ENCODE measurements at places on chromosomes 1 and 21. TPM values are rescaled to one million over a fixed set of nuclear protein-coding genes. Genes with fewer than 3 reads are reported as not detected.

GRCh38 chr1:186183970-186184628 is 191.0 kb downstream of the TPR start:
- peak; percentile 58 for DNase-seq

GRCh38 chr1:54312796-54313316 is 93.3 kb downstream of the SSBP3 start:
- peak; percentile 83 for DNase-seq

GRCh38 chr1:78760858-78761257 is 111.2 kb downstream of the IFI44 start:
- peak; percentile 25 for DNase-seq

DNA sequence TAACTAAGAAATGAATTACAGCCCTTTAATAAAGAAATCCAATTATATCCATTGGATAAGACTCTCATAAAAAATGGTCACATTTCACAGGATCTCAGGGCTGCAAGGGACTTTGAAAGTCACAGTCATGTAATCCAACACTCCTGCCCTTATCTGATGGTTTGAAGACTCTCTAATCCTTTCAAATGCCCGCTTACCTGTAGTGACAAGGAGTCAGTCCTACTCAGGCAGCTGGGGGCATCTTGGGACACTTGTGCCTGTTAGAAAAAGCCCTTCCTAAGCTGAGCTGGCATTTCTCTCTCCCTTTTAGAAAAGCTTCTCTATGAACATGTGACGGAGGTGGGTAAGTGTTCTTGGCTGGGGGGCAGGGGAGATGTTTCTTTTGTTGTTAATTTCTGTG is 11.0 kb upstream of the ZNF691 start:
- no peak for DNase-seq

DNA sequence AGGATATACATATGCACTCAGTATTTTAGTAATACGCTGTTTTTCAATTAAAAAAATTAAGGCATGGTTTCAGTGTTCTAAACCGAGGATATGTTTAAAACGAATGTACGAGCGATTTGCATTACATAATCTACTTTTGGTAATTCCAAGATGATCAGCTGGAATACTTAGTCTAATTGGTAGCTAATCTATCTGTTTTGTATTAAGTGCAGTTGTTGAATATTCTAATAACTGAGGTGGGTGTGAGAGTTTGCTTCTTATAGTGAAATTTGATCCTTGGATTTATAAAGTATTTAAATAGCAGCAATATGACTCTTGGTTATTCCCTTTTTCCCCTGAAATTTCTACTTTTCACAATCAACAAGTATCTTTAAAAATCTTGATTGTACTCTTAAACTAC is 1.3 kb downstream of the RNF2 start:
- DNase-seq, result no peak

DNA sequence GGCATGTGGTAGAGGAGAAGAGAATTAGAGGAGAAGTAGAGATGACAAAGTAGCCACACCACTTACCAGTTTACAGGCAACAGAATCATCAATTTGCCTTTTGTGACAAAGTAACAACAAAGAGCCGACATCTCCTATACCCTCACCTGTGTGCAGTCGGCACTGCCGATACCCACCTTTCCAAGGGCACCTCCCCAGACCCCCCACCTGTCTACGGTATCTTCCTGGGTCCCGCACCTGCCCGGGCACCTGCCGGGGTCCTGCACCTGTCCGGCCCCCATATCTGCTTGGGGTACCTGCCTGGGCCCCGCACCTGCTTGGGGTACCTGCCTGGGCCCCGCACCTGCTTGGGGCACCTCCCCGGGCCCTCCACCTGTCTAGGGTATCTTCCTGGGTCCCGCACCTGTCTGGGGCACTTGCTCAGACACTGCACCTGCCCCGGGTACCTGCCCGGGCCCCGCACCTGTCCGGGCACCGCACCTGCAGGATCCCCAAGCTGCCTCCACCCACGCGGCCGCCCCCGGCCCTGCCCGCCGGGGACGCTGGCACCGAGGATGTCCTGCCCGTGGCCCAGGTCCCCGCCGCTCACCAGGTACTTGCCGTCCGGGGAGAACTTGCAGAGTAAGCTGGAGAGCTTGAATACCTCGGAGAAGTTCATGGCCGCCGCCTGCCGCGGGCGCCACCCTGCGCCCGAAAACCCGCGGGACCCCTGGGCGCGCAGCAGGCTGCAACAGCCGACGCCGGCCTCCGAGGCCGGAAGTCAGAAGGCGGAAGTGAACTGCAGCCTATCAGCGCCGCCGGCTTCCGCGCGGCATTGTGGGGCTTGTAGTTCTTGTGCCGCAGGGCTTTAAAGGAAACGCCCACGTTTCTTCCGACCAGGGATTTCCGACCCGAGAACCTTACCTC is at the start of gene WRAP73:
WRAP73 (minus strand) TSS at position 762 of the 906 bp plus-strand sequence; CDS start at position 658, 104 bp downstream.
- peak; percentile 90 for DNase-seq

DNA sequence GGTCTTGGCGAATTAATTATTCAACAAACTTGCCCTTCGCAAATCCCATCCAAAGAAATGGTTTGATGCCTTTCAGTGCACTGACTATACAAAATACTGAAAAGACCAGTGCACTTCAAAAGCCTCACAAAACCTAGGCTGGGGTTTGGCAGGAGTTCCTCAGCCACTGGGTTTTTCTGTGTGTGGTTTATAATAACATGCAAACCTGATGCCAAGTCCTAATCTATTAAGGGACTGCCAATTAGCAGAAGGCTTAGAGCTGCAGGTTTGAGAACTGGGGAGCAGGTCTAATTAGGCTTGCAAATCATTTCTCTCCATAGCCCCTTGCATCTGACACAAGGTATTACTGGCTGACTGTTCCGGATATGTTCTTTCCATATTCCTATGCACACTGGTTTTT is 27.7 kb downstream of the PLPP3 start:
- no peak for DNase-seq

GRCh38 chr1:203628201-203629015 is 1.8 kb downstream of the ATP2B4 start:
- DNase-seq, result peak; percentile 71

DNA sequence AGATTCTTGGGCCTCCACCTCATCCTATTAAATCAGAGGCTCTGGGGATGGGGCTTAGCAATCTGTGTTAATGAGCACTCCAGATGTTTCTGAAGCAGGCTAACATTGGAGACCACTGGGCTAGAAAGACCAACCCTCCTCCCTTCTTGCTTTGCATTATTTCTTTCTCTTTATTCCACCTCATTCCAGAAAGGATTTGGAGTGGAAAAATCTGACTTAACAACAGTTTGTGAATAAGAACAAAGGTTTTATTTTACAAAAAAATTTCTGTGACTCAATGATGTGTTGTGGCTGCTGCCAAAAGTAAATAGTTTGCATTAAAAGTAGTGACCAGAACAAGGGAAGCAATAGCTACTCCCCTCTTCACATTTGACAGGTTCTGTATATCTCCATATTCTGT is 79.4 kb downstream of the TGFB2 start:
- DNase-seq, result peak; percentile 22

DNA sequence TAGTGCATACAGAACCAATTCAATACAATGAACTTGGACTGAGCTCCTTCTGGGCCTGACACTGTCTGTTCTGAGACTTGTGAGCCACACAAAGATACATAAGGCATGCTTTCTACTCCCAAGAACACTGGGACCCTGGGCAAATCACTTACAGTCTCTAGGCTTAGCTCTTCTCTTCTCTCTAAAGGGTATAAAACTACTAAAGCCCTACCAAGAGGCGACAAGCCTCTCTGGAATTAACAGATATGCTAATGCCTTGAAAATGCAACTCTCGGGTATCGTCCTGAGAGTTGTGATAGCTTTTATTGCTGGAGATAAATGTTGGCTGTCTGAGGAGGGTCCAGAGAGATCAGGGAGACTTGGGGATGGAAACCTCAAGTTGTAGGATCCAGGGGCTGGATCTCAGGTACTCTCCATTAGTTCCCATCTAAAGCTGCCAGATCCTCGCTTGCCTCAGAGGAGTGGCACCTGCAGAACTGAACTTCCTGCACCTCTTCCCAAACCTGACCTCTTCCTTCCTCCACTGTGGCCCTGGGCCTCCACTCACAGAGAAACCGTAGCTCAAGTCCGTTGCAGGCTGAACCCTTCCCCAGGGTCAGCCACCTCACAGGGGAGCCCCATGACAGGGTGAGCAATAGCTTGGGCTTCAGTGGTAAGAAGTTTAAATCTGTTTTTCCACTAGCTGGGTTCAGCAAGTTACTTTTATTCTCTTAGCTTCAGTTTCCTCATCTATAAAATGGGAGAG is 11.5 kb upstream of the CFAP45 start:
- no peak for DNase-seq

DNA sequence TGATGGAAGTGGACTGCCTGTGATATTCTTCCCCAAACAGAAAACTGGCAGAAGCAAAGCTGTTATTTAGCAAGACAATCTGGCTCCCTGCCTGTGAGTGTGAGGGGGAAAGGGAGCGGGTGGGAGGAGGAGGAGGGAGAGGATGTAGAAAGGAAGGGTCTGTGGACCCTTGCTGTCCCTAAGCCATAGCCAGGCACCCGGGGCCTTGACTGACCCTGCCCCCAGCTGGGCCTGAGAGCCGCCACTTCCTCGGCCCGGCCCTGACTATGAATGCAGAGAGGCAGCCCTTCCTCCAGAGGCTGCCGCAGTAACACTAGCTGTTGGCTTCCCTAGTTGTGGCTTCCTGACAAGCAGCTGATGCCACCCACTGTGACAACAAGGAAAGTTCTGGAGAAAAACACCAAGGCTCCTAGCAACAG is 13.9 kb downstream of the PLA2G2F start:
- no peak for DNase-seq

DNA sequence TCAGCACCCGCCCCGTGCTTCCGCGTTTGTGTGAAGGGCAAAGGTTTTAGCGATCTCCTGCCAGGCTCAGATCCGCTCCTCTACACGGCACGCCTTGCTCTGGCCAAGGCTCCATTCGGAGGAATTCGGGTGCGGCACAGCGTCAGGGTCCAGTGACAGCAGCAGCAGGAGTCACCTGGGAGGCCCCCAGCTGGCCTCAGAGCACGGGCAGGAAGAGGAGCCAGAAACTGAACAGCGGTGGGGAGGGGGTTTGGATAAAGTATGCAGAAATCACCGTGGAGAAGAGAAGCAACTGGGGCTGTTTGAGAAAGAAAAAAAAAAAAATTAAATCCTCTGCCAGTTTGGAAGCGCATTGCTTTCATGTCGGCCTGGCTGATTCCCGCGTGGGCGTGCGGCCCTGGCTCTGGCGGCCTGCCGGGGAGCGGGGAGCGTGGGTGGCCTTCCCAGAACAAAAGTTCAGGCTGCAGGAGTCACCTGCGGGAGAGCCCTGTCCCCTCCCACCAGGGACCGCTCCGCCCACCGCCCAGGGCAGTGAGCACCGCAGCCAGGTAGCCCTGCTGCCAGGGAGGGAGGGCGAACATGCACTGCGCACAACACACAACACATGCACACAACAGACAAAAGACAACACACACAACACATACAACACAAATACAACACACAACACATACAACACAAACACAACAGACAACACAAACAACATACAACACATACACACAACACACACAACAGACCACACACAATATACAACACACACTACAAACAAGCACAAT is 107.6 kb downstream of the ETS2 start:
- peak; percentile 77 for DNase-seq

DNA sequence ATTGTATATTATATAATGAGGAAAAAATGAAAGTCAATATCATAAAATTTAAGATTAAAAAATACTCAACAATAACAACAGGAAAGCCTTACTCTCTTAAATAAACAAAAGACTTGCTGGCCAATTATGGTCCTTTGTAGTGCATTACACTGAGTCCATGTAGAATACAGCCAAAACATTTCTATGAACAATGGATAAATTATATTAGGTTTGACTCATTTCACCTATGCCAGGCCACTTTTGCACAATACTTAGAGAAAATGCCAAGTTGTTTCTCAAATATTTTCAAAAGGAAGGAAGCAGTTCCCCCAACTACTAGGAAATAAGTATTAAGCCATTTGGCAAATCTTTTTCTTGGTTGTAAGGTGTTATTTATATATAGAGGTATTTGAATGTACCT is 19.8 kb upstream of the UCK2 start:
- peak; percentile 88 for DNase-seq

GRCh38 chr1:56584910-56585528 is 5.7 kb upstream of the PLPP3 start:
- peak; percentile 88 for DNase-seq

- no peak for DNase-seq
Measured at GRCh38 chr1:216057063-216057462, 366.2 kb downstream of the USH2A start.

DNA sequence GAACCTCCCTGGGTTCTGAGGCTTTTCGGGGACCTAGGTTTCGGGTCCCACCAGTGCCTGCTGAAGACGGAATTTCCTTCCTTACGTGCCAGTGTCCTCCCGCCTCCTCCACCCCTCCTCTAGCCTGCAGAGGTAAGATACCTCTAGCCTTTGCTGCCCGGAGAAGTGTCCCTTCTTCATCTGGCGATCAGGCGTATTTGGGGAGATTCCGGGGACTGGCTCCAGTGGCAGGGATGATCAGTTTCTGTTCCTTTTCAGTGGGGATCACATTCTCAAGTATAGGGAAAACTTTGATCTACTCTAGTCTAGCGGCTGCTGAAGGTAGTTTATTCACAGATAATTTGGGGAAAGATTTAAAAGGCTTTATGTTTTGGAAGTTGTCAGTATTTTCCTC is 674 bp downstream of the CEP350 start:
- peak; percentile 17 for DNase-seq

- peak; percentile 99 for DNase-seq
Measured at GRCh38 chr1:201713086-201713810, 115.7 kb upstream of the IPO9 start.

DNA sequence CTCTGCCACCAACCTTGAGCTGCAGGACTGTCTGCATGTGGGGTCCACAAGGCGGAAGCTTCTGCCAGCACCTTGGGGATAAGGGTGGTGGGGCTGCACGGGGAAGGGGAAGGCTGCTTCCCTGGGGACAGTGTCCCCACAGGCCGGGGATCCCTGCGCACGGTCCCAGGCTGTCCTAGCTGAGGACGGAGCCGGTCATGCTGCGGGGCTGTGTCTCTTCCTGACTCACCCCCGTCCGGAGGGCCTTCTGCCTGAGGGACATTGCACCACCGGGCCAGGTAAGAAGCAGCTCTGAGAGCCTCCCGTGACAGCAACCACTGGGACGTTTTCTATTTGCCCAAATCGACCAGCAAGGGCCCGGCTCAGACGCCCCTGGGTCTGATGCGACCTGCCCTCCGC is 29.9 kb downstream of the KRTAP10-1 start:
- no peak for DNase-seq

DNA sequence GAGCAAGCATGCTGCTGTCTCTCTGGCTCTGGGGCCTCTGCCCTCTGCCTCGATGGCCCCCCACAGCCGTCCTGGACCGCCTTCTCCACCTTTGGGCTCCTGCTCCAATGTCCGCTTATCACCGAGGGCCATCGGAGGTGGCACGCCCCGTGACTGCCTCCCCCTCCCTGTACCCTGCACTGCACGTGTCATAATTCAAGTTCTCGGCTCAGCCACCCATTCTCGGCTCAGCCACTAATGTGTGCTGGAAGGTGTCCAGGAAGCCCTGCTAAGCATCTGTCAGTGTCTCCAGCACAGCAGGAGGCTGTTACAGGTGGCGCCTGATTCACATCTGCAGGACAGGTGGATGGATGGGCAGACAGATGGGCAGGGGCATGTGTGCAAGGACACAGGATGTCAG is 45.5 kb downstream of the TP73 start:
- no peak for DNase-seq

C4BPA gene
- total RNA-seq, result not detected

LAMC1 gene
- 564 TPM for total RNA-seq

NFASC gene
- 25.9 TPM for total RNA-seq

SPRR2B gene
- not detected for total RNA-seq

SYNC gene
- total RNA-seq, result 141 TPM

PCAT6 gene
- total RNA-seq, result not detected

TCHH gene
- total RNA-seq, result 0.09 TPM

All from fibroblast of the aortic adventitia (primary cell).